ENCODE measurements at places on chromosomes 7 and 10.
A peak's percentile ranks its signal among the peaks of the same experiment; 100 is the strongest.

DNA sequence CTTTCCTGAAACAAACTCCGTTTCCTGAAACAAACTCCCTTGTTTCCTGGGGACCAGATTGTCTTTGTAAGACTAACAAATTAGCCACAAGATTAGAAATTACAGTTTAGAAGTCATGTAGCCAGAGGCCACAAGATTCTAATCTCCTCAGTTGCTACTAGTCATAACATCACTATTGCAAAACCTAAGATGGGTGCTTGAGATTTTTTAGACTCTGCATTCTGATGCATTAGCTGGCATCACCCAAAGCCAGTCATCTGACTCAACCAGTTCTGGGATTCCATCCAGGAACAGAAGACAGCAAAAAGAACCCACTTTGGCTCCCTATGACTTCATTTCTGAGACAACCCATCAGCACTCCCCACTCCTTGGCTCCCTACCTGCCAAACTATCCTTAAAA is 367.9 kb upstream of the MBL2 start:
- no peak for DNase-seq

DNA sequence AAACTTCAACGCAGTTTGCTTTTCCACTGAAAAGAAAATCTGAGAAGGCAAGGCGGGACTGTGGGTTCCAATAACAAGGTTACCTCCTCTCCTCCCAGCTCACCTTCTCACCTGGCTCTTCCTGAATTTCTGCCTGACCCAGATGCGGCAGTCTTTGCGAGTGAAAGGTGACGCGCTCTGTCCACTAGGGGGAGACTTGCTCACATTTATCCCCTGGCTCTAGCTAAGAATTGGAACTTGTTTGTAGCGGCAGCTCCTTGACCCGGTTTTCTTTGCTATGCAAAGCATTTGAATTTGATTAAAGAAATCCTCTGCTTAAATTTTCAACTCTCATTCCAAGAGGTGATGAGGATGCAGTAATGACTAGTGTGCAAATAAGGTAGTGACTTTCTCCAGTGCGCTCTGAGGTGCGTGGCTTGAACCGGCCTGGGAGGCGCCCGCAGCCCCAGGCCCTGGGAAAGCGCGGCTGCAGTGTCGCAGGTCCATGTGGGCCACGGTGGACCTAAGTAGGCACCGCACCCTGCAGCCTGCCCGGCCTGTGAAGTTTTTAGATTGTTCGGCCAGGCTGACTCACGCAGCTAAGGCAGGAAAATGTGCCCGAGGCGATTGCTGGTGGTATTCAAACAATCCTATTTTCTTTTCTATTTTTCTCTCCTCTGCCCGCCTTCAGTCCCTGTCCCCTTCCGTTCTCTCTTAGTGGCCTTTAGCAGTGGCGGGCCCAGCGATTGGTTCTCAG is 336.9 kb upstream of the NPSR1 start:
- DNase-seq = peak; percentile 55

DNA sequence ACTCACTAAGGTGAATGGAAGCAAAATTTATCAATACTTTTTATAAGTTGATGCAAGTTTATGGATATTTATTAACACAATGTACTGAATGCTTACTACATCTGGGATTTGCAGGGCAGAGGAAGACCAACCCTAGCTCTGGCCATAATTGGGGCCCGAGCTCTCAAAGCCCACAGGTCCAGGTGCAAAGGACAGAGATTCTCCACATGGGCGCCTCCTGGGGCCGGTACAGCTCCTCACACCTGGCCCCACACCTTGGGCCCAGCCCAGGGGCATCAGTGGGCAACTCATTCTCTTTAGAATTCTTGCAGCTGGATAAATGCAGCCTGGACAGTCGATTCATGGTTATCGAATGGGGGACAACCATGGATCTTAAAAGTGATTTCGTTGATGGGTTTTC is 47.1 kb downstream of the CALML3 start:
- no peak for DNase-seq

DNA sequence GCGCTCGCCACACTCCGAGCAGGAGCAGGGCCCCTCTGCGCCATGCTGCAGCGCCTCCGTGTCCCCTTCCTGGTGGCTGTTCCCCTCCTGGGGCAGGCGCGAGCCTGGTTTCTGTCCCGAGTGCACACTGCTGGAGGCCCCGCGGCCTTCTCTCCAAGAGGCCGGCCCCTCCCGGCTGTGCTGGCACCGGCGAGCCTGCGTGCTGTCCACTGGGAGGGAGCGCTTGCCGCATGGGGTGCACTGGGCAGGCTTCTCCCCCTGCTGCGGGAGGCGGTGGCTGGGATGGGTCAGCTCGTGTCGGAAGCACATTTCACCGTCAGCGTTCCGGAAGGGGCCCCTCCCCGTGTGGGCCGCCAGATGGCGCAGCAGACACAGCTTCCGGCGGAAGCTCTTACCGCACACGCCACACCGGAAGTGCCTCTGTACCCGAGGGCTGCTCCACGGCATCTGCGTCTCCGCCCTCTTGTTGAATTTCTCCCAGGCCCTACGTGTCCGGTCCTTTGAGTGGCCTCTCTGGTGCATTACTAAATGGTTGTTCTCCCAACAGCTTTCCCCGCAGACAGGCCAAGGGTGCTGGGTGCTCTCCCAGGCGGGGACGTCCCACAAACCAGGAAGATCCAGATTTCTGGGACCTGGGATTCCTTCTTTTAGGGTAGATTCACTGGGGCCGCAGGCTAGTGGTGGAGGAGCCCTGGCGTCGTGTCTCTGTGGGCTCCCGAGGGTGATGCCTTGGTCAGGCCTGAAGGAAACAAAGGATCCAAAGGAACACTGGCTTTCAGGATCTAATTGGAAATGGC is 18.7 kb downstream of the ZNF786 start:
- peak; percentile 60 for DNase-seq

- no peak for DNase-seq
These were observed 85.1 kb upstream of the BMPER start for GRCh38 chr7:33820206-33820605.

DNA sequence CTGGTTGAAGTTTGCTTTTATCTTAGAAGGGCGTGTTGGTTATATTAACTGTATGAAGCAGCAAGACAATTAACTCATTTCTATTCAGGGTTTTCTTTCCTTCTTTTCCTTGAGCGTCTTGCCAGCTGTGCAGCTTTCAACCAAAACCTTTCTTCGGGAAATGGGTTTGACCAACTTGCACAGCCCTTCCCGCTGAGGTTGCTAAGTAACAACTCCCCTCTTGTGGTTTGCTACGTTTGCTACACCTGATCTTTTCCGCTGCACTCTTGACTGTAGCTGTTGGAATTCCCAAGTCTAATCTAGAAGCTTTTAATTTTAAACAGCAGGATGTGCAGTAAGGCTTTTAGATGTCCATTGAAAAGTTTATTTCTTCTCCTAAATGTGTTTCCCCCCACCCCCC is 116.9 kb downstream of the CDCA7L start:
- no peak for DNase-seq

GRCh38 chr10:97596101-97597082 is 6.9 kb downstream of the C10orf62 start:
- DNase-seq = no peak

- DNase-seq = no peak
These were observed 209.9 kb downstream of the ZNF365 start for GRCh38 chr10:62583876-62584615.
